ENCODE measurements at places on chromosomes 7 and 10. TPM values are rescaled to one million over a fixed set of nuclear protein-coding genes. Genes with fewer than 3 reads are reported as not detected.

VENTX gene
- total RNA-seq: not detected

DEPP1 gene
- total RNA-seq: 0.49 TPM

UPK3BL2 gene
- 6.4 TPM for total RNA-seq

ADAM22 gene
- total RNA-seq: 3.5 TPM

ATRNL1 gene
- 0.41 TPM for total RNA-seq

TEX47 gene
- not detected for total RNA-seq

TDRD1 gene
- total RNA-seq: 0.24 TPM

GRCh38 chr10:18472977-18473376 lies 178.4 kb downstream of the NSUN6 start:
- no peak overlapping the region for H3K4me3 ChIP-seq
- peaks cover 5% of the 10 kb centered on the region for H3K4me1 ChIP-seq
- H3K36me3 ChIP-seq: no peaks in the 10 kb centered on the region
- H3K27ac ChIP-seq: no peak overlapping the region

- H3K4me3 ChIP-seq: no peak overlapping the region
- H3K27me3 ChIP-seq: no peaks in the 10 kb centered on the region
- no peaks in the 10 kb centered on the region for H3K36me3 ChIP-seq
- no peak overlapping the region for H3K27ac ChIP-seq
- H3K4me1 ChIP-seq: no peaks in the 10 kb centered on the region
- DNase-seq: no peak
Measured at GRCh38 chr10:59303018-59303417, 59.3 kb downstream of the FAM13C start.

DNA sequence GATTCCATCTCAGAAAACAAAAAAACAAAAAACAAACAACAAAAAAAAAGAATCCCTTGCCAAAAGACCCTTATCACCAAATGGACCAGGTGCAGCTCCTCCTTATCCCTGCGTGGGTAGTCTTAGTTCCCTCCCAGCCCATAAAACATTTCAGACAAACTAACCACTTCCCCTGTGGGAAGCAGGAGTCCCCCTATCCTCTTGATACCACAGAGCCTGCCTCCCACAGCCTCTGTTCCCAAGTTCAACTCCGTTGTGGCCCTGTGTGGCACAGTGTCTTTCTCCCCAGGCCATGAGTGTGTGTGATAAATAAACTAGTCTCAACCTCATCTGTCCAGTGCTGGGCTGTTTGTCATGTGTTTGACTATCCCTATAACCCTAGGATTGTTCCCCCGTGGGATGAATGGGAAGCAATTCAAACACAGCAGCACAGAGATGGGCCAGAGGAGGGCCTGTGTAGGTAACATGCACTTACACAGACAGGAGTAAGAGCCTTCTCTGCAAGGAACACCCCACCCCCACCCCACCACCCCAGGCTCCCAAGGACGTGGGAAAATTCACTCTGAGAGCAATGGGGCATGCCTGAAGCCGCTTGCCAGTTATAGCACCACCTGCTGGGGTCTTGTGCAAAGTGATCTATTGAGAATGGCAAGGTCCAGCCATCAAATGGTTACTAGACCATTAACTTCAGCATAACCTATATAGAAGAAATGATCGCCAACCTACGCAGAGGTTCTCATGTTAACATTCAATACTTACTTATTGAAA lies 147.1 kb upstream of the GHITM start:
- H3K4me1 ChIP-seq: no peaks in the 10 kb centered on the region
- DNase-seq: peak; percentile 7
- no peak overlapping the region for H3K4me3 ChIP-seq

- no peak for DNase-seq
- no peak overlapping the region for H3K4me3 ChIP-seq
- no peaks in the 10 kb centered on the region for H3K36me3 ChIP-seq
- no peaks in the 10 kb centered on the region for H3K4me1 ChIP-seq
- no peak overlapping the region for H3K27ac ChIP-seq
- peaks cover 14% of the 10 kb centered on the region for H3K27me3 ChIP-seq
Measured at GRCh38 chr10:61669161-61669725, 6.5 kb downstream of the CABCOCO1 start.

DNA sequence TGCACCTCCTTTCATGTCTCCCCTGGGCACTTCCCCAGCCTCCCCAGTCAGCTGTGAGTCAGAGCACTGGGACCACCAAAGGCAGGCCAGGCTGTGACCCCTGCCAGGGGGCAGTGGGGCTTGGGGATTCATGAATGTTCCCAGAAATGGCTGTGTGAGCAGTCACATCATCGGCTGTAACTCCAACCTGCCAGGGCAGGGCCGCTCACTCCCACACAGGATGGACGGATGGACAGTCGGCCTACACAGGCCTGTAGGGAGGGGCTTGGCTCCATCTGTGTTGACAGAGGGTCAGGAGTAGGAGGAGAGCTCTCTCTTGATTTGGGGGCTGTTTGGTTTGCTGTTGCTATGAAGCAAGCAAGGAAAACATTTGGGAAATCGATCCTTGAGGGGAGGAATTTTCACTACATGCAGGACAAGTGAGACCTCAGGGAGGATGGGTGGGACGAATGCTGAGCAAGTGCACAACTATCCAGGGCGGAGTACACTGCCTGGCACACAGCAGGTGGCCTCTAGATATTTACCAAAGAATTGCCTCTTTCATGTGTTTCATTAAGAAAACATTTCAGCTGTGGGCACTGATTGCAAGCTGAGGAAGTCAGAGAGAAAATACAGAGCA lies 2.9 kb upstream of the IGFBP1 start:
- DNase-seq: no peak
- no peak overlapping the region for H3K27ac ChIP-seq
- H3K4me3 ChIP-seq: no peak overlapping the region
- H3K4me1 ChIP-seq: no peaks in the 10 kb centered on the region
- no peaks in the 10 kb centered on the region for H3K36me3 ChIP-seq
- H3K27me3 ChIP-seq: peaks cover 53% of the 10 kb centered on the region

DNA sequence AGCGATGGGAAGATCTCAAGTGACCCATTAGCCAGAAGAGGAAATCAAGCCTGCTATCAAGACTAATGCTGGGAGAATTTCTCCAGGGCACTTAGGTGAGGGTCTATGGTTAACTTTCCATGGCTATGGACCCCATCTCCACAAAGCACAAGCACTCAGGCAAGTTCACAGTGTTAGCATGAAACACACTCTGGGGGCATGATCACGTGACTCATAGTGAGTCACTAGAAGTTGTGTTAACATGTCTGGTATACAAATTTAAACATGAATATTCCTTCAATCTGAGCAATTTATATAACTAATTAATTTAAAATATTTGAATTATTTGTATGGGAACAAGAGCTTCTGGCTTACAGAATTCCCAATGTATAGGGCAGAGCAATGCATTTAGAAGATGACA lies 131.8 kb downstream of the FAM204A start:
- H3K4me1 ChIP-seq: no peaks in the 10 kb centered on the region
- H3K27ac ChIP-seq: no peak overlapping the region
- no peaks in the 10 kb centered on the region for H3K36me3 ChIP-seq
- no peak overlapping the region for H3K4me3 ChIP-seq
- H3K27me3 ChIP-seq: peaks cover 22% of the 10 kb centered on the region
- DNase-seq: no peak

DNA sequence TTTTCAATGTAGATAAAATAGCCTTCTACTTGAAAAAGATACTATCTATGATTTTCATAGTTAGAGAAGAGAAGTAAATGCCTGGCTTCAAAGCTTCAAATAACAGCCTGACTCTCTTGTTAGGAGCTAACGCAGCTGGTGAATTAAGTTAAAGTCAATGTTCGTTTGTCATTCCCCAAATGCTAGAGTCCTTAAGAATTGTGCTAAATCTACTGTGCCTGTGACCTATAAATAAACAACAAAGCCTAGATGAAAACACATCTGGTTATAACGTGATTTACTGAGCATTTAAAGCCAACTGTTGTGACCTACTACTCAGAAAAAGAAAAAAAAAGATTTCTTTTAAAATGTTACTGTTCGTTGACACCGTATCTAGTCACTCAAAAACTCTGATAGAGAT lies 134.7 kb downstream of the POLR1F start:
- no peaks in the 10 kb centered on the region for H3K27me3 ChIP-seq
- H3K4me1 ChIP-seq: no peaks in the 10 kb centered on the region
- no peaks in the 10 kb centered on the region for H3K36me3 ChIP-seq
- no peak overlapping the region for H3K27ac ChIP-seq
- no peak overlapping the region for H3K4me3 ChIP-seq

DNA sequence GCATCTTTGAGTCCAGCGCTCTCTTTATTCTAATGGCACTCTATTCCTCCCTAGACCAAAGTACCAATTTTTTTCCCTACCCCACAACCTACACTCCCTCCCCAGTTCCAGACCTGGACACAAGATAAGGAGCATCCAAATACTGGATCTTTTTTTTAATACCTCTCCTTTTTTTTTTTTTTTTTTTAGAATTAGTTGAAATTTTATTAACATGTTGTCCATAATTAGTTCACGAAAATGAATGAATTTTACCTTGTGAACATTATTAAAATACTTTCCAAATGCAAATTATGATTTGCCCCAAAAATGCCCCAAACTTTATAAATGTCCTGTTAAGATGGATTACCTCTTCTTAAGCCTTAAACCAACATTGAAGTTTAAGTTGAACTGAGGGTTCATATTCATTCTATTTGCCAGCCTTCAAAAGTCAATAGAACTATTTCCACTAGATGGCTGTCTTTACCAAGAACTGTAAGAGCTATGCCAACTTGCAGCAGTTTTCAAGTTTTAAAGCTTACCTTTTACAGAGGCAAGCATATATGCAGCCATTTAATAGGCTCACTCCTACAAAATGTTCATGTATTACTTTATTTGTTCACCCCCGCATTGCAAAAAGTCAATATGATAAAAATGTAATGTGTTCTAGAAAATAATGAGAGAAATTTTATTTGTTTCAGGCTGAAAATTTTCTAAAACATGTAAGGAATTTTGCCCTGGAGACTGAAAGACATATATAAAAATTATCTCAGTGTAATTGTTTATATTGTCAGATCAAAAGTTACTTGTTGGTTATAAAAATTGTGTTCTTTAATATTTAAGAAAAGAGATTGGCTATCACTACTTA lies 39.7 kb upstream of the TNKS2 start:
- H3K4me3 ChIP-seq: no peak overlapping the region
- peaks cover 47% of the 10 kb centered on the region for H3K27me3 ChIP-seq
- DNase-seq: no peak
- H3K36me3 ChIP-seq: no peaks in the 10 kb centered on the region
- no peak overlapping the region for H3K27ac ChIP-seq

DNA sequence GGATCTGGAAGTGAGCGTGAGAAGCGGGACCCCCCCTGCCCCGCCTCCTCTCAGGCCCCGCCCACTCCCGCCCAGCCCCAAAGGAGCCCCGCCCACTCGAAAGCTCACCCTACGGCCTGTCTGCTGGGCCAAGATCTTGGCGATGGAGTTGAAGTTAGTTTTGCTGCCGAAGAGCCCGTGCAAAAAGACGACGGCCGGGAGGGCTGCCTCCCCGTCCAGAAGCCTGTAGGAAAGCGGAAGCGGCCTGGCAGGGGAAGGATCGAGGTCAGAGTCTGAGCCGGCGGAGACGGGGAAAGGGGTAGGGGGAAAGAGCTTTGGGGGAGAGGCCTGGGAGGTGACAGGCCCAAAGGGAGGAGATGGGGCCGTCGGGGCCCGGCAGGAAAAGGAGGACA lies 386 bp downstream of the ABHD11 start:
- H3K4me1 ChIP-seq: peaks cover 7% of the 10 kb centered on the region
- peak overlapping the region; percentile 97 for H3K4me3 ChIP-seq
- DNase-seq: peak; percentile 58
- H3K27ac ChIP-seq: peak overlapping the region; percentile 98

DNA sequence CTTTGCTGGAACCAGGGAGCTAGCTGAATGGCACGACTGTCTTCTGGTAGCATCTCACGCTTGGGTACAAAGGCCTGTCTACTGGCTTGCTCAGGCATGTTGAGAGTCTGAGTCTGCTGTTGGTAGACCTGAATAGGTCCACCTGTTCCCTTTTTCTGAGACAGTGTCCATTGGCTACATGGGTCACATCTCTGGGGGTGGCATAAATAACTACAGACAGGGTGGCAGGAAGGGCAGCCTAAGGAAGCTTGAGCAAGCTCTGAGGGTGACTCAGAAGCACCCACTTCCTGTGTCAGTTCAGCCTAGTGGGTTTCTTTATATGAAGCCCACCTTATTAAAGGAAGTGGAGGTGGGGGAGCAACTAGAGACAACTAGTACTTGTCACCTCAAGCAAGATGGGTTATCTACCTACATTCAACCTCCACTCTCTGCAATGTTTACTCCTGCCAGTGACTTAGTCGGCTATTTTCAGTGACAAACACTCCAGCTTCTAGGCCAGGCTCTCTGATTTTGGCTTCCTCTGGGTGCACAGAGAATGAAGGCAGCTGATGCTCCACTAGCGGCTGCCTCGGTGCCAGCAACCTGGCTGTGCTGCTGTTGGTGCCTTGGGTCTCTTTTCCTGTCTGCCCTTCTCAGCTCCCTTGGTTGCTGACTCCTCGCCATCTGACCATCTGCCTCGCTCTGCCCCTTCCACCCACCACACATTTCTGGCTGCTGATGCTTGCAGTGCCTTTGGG lies 5.7 kb upstream of the ZYX start:
- H3K4me3 ChIP-seq: peak overlapping the region; percentile 43
- peak overlapping the region; percentile 92 for H3K27ac ChIP-seq
- DNase-seq: peak; percentile 46
- H3K4me1 ChIP-seq: peaks cover 69% of the 10 kb centered on the region
- no peaks in the 10 kb centered on the region for H3K27me3 ChIP-seq

GRCh38 chr7:67781841-67782240 lies 785.2 kb downstream of the TYW1 start:
- no peak for DNase-seq
- H3K36me3 ChIP-seq: no peaks in the 10 kb centered on the region
- no peak overlapping the region for H3K27ac ChIP-seq
- no peaks in the 10 kb centered on the region for H3K27me3 ChIP-seq

DNA sequence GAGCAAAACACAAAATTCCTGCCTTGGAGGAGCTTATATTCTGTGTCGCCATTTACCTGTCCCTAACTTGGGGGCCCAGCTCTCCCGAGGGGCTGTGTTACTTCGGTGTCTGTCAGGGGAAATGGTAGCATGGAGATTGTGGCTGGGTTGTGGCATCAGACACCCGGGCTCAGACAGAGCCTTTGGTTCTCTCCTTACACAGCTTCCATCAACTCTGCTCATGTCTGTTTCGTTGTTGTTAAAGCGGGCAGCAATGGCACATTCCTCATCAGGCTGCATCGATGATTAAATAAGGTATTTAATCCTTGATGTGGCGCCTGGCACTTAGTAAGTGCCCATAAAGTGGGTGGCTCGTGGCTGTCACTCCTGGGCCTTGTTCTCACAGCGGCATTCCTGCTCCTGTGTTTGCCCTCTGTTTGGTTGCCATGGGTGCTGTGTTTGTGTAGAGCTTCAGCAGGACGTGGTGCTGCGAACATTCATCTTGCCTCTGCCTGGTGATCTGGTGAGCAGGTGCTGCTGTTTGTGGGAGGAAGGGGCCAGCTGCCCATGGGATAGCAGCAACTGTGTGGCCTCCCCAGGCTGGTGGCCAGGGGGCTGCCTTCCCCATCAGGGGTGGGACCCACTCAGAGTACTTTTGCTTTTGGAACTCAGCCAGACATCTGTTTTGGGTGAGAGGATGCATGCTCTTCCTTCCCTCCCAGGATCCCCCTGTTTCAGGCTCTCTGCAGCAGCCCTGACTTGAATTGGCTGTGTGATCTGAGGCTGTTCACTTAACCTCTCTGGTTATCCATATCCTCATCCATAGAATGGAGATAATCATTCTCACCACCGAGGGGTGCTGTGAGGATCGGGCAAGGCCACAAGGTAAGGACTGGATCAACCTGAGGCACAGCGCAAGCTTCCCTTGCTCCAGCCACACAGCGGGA lies 207.2 kb upstream of the SVIL start:
- DNase-seq: no peak
- no peak overlapping the region for H3K27ac ChIP-seq
- H3K4me3 ChIP-seq: no peak overlapping the region
- no peaks in the 10 kb centered on the region for H3K36me3 ChIP-seq

Data from activated naive CD8-positive, alpha-beta T cell treated with anti-CD3 and anti-CD28 coated beads for 36 hours (primary cell).